ENCODE measurements at places on chromosomes 11 and 22.

GRCh38 chr11:76392870-76393269 lies 11.7 kb downstream of the GVQW3 start:
- H3K36me3 ChIP-seq: no peaks in the 10 kb centered on the region
- no peak overlapping the region for H3K27ac ChIP-seq
- no peak for DNase-seq
- no peaks in the 10 kb centered on the region for H3K4me1 ChIP-seq
- H3K27me3 ChIP-seq: no peaks in the 10 kb centered on the region

DNA sequence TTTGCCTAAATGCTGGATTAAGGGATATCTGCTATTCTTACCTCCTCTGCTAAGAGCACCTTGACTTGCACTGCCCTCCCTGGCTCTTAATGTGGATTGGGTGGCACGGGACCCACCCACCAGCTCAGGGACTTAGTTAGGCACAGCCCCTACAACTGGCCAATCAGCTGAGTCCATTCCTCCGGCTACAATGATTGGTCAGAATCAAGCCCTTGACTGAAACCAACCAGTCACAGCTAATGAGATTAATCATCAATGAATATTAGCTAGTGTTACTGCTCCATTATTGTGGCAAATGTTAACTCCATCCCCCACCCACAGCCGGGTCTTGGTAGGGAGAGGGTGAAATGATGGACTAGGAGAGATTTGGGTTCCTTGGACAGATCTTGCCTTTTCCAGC lies 328.0 kb downstream of the MN1 start:
- no peak overlapping the region for H3K4me3 ChIP-seq
- H3K36me3 ChIP-seq: no peaks in the 10 kb centered on the region
- H3K27me3 ChIP-seq: no peaks in the 10 kb centered on the region
- DNase-seq: no peak

DNA sequence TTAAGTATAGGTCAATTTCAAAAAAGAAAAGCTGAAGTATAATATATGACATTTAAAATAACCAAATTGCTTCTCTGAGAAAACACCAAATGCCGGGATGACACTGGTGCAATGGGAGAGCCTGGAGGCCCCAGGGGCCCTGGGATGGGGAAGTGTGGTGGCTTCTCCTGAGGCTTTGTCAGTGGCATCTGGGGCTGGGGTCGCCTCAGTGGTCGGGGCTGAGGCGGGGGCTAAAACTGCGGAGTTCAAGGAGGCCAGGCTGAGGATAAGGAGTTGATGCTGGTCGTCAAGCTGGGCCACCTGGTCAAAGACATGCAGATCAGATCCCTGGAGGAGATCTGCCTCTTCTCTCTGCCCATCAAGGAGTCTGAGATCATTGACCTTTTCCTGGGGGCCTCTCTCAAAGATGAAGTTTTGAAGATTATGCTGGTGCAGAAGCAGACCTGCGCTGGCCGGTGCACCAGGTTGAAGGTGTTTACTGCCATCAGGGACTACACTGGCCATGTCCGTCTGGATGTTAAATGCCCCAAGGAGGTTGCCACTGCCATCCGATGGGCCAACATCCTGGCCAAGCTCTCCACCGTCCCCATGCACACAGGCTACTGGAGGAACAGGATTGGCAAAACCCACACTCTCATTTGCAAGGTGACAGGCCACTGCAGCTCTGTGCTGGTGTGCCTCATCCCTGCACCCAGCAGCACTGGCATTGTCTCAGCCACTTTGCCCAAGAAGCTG lies 660.1 kb upstream of the CCDC179 start:
- H3K27ac ChIP-seq: no peak overlapping the region
- H3K27me3 ChIP-seq: no peaks in the 10 kb centered on the region
- no peaks in the 10 kb centered on the region for H3K4me1 ChIP-seq
- DNase-seq: no peak

DNA sequence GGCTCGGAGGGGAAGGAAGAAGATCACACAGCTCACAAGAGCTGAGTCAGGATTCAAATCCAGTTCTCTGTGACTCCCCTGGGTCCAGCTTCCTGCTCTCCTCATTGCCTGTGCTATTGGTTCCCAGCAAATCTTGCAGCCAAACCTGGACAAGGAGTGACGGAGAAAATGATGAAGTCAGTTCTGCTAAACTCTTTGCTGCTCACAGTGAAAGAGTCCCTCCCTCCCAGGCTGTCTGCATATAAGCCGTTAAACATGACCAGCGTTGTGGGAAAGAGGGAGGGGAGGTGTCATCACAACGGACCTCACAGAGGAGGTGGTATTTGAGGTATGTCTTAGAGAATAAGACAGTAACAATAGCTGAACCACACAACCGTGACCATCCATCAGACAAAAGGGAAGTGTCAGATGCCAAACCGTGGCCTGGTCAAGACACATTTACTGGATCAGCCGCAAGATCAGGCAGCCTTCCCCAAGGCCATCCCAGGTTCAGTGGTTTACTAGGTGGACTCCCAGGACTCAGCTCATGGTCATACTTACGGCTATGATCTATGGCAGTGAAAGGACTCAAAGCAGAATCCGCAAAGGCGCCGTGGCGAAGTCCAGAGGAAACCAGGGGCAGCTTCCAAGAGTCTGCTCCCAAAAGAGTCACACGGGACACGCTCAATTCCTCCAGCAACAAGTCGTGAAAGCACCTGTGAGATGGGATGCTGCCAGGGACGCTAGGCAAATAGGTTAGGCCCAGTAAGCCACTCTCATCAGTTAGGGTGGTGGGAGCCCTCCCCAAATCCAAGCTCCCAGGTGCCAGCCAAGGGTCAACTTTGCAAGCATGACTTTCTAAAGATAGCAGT lies 2.8 kb upstream of the CYTH4 start:
- peaks cover 11% of the 10 kb centered on the region for H3K36me3 ChIP-seq
- H3K27ac ChIP-seq: peak overlapping the region; percentile 44
- H3K27me3 ChIP-seq: no peaks in the 10 kb centered on the region
- H3K4me3 ChIP-seq: no peak overlapping the region

GRCh38 chr11:14454861-14455632 lies 44.6 kb downstream of the COPB1 start:
- peaks cover 33% of the 10 kb centered on the region for H3K36me3 ChIP-seq
- no peak for DNase-seq

- H3K4me3 ChIP-seq: no peak overlapping the region
- H3K27ac ChIP-seq: no peak overlapping the region
- H3K36me3 ChIP-seq: peaks cover 2% of the 10 kb centered on the region
These were observed 94.5 kb downstream of the TRIM29 start for GRCh38 chr11:120043328-120043945.

DNA sequence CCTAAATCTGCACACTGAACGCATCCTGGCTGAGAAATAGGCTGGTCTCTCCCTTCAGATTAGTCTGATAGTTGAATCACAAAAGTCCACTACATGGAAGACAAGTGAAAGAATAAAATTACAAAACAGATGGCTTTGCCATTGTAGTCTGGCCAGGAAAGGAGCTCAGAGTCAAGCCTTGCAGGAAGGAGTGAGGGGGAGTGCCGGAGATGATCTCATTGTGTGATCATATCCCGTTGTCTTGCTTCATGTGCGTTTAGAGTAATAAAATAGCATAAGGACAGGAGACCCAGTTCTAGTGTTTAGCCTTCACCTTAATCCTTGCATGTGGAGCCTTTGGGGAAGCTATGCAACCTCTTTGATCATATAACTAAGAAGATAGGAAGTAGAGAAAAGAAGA lies 666.7 kb upstream of the RAG2 start:
- no peak overlapping the region for H3K4me3 ChIP-seq
- no peaks in the 10 kb centered on the region for H3K36me3 ChIP-seq
- no peak for DNase-seq
- no peaks in the 10 kb centered on the region for H3K4me1 ChIP-seq

- peak overlapping the region; percentile 12 for H3K27ac ChIP-seq
- no peaks in the 10 kb centered on the region for H3K27me3 ChIP-seq
- peaks cover 82% of the 10 kb centered on the region for H3K4me1 ChIP-seq
- no peak for DNase-seq
These were observed 9.9 kb downstream of the CTSC start for GRCh38 chr11:88327462-88328143.

GRCh38 chr11:68677432-68677831 lies 6.9 kb upstream of the GAL start:
- H3K27ac ChIP-seq: no peak overlapping the region
- H3K36me3 ChIP-seq: no peaks in the 10 kb centered on the region
- no peaks in the 10 kb centered on the region for H3K4me1 ChIP-seq
- no peak for DNase-seq
- peaks cover 34% of the 10 kb centered on the region for H3K27me3 ChIP-seq

DNA sequence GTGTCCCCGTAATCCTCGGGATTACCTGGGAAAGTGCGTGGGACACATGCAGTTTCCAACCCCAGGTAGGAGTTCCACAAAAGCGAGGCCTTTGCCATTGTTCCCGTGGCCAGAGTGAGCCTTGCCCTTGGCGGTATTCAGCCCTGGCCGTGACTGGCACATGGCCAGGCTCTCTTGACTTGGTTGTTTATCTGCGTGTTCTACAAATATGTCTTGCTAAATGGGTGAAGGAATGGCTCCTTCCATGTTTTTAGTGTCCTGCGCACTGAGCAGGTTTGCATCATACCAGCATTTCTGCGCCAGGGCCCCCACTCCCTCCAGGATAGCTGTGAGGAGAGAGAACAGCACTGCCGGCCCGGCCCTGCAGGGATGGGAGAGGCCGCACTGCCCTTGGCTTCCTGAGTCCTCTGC lies 20.0 kb downstream of the POLR3H start:
- H3K27ac ChIP-seq: peak overlapping the region; percentile 29
- H3K4me1 ChIP-seq: no peaks in the 10 kb centered on the region
- no peaks in the 10 kb centered on the region for H3K27me3 ChIP-seq

GRCh38 chr22:26565889-26566288 lies 24.0 kb downstream of the TPST2 start:
- H3K27ac ChIP-seq: no peak overlapping the region
- H3K4me3 ChIP-seq: peak overlapping the region; percentile 49
- peaks cover 82% of the 10 kb centered on the region for H3K4me1 ChIP-seq
- no peaks in the 10 kb centered on the region for H3K27me3 ChIP-seq

DNA sequence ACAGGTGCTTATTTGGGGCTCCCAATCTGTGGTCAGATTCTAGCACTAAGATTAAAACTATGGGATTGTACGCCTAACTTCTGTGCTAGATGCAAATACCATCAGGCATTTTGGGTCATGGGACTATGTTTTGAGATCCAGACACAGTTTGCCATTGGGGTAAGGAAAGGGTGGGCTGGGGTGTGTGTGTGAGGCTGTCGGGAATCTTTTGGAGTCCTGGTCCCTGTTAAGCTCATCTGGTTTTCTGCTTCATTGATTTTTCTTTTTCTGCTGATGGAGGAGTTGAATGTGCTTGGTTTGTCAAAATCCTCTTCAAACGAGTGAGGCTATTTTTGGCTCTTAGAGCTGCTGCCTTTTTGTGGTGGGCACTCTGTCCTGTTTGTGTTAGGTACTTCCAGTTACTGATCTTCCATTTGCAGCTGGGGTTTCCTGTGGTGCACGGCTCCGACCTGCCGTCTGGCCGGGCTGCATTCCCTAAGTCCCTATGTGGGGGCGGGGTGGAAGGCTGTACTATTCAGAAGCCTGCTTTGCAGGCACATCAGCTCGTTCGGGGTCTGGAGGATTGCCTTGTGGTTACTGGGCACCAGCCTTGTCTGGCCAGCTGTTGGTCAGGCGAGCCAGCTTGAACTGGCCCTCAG lies 2.9 kb downstream of the BCR start:
- H3K4me1 ChIP-seq: peaks cover 76% of the 10 kb centered on the region
- no peak for DNase-seq
- H3K27ac ChIP-seq: peak overlapping the region; percentile 96

DNA sequence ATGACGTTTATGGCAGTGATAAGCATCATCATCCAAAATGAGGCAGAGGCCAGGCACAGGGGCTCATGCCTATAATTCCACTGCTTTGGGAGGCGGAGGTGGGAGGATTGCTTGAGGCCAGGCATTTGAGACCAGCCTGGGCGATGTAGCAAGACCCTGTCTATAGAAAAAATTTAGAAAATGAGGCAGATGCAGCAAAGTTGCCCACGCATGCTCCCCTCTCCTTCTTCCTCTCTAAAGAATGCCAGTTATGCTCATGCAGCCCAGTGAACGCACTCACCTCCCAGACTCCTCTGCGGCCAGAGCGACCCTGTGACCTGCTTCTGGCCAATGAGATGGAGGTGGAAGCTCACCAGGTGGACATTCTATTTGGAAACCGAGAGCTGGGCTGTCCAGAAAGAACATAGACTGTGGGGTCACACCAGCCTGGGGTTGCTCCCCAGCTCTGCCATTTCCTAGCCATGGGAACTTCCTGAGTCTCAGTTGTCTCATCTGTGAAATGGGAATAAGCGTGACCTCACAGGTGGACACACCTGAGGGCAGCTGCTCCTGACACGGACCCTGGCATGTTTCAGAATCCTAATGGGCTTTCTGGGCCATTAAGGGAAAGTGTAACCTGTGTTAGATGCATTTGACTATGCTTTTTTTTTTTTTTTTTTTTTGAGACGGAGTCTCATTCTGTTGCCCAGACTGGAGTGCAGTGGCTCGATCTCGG lies 44.9 kb downstream of the MCM5 start:
- no peak overlapping the region for H3K4me3 ChIP-seq
- H3K27ac ChIP-seq: no peak overlapping the region
- DNase-seq: no peak
- no peaks in the 10 kb centered on the region for H3K27me3 ChIP-seq
- H3K4me1 ChIP-seq: peaks cover 6% of the 10 kb centered on the region
- peaks cover 4% of the 10 kb centered on the region for H3K36me3 ChIP-seq

DNA sequence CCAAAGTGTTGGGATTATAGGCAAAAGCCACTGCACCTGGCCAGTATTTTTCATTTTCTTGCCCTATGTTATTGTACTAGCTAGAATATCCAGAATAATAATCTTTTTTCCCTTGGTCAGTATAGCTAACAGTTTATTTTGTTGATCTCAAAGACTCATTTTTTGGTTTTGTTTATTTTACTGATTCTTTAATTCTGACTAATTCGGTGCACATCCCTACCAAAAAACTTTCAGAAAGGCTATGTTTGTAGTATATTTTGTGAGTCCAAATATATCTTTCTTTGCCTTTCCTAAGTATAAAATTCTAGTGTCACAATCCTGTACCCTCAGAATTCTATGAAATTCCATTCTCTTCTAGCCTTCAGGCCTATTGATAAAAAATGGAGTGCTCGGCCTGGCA lies 84.3 kb downstream of the PHF21A start:
- H3K4me3 ChIP-seq: no peak overlapping the region
- H3K27ac ChIP-seq: no peak overlapping the region
- H3K27me3 ChIP-seq: no peaks in the 10 kb centered on the region
- no peak for DNase-seq
- peaks cover 8% of the 10 kb centered on the region for H3K36me3 ChIP-seq
